ENCODE measurements at places on chromosomes 1 and 21.

DNA sequence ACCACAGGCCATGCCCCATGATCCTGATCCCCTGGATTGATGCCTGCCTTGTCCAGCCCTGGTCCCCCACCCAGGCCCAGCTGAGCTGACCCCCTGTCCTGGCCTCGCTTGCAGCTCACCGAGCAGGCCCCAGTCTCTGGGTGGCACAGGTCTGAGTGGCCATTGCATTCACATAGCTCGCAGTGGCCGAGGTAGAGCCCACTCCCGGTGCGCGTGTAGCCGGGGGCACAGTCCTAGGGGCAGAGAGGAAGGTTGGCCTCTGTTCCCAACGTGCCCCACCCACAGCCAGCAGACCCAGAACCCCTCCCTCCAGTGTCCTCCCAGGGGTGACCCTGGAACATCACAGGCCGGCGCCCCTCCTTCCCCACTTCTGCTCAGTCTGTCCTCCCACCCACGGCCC is 51.9 kb downstream of the LDLRAD2 start:
- DNase-seq: no peak

- DNase-seq: peak; percentile 43
These were observed 504 bp downstream of the SCCPDH start for GRCh38 chr1:246724731-246725095.

DNA sequence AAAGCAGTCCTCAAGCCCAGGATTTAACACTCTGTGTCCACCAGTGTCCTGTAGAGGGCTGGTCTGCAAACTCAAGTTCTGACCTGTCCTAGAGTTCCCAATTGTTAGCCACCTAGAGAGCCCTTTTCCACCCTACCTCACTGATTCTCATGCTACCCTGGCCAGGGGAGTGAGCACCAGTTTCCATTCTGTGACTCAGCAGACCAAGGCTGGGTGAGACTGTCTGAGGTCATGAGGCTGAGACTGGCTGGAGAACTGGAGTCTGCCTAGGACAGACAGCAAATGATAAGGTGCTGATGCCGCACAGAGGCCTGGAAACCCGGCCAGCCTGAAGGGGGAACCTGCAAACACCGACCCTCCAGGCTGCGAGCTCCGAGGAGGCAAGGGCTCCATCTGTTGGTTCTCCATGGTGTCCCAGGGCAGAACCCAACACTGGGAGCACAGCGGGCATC is 13.7 kb downstream of the GLIS1 start:
- DNase-seq: peak; percentile 80

GRCh38 chr1:192118881-192119405 is 39.3 kb upstream of the RGS18 start:
- no peak for DNase-seq

DNA sequence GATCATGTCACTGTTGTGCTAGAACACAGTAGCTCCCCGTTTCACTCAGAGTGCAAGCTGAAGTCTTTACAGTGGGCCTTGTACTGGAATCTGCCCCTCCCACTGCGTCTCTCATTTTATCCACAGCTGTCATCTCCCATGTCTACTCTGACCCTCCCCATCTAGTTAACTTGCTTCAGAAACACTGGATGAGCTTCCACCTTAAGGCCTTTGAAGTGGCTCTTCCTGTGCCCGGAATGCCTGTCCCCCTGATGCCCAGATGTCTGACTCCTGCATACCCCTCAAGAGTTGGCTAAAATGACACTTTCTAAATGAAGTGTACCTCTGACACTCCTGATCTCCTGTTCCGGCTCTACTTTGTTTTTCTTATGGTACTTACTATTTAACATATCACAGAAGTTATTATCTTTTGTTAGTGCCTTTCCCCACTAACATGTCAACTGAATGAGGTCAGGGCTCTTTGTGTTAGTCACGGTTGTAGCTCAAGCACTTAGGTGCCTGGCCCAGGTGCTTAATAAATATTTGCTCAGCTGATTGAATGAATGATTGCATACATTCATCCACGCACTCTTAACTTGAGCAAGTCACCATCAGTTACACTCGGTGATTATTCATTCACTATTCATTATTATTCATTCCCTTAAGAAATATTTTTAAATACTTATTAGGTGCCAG is 13.3 kb downstream of the ARV1 start:
- no peak for DNase-seq

DNA sequence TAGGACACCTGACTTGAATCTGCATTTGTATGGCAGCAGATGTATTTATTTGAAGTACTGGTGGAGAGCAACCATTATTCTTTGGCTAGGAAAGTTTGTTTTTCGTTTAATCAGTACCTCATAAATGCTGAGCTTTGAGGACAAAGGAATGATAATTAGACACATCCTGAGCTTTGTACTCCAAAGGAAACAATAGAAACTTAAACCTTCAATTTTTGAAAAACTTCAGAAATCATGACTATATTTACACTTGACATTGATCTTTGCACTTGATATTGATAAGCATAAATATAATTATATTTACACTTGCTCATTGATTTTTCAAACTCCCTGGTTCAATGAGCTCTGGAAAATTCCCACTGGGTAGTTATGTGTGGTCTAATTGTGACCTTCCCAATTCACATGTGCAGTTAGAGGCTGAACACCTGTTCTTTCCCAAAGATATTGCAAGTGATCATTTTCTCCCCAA is 10.7 kb downstream of the PATJ start:
- no peak for DNase-seq

Data from iPS-NIHi11 (cell line).